ENCODE measurements at places on chromosomes 16 and 17.

DNA sequence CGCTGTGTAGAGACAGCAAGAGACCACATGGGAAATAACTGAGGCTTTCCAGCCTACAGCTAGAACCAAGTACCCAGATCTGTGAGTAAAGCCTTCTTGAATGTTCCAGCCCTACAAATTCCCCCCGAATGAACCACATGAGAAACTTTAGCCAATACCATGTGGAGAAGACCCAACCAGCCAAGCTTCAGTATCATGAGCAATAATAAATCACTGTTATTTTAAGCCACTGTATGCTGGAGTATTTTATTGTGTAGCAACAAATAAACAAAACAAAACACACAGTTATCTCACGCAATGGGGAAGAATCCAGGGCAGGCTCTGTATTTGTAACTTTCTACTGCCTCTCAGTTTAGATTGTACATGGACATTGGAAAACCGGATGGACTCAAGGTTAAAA is 426.2 kb downstream of the CDH11 start:
- DNase-seq, result no peak

GRCh38 chr17:68961214-68961882 is 6.2 kb upstream of the ABCA8 start:
- DNase-seq, result no peak

- DNase-seq, result no peak
These were observed 524 bp downstream of the IQCK start for GRCh38 chr16:19718624-19718965.

DNA sequence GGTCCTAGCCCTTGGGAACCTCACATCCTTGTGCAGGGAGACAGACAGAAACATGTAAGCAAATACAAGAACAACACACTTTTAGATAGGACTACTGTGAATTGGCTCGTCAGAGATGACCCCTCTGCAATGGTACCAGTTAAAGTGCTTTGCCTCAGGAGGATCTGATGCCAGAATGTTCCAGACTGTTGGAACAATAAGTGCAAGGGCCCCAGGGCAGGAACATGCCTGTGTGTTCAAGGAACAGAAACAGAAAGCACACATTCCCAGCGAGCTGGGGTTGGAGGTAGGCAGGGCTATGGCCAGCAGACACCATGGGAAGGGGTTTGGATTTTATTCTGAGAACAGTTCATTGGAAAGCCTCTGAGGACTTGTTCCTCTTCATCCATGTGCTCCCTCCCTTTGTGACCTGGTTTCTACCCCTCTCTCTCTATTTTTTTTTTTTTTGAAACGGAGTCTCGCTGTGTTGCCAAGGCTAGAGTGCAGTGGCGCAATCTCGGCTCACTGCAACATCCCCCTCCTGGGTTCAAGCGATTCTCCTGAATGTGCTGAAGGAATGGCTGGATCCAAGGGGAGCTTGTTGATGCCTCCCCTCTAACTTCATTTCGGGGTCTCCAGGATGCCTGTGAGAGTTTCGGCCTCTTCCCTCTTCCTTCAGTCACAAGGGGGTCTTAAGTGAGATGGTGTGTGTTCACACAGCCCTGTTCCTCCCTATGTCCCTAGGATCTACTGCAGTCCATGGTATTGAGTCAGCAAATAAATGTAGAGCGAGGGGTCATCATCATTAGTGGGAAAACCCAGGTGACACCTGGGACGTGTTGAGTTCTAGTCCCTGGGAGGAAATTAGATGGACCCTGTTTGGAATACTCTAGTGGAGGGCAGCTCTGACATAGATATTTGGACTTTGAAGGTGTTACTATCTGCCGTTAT is 6.4 kb downstream of the STAT5A start:
- DNase-seq, result no peak

GRCh38 chr17:7858522-7858810 is 663 bp downstream of the CYB5D1 start:
- DNase-seq, result peak; percentile 47

DNA sequence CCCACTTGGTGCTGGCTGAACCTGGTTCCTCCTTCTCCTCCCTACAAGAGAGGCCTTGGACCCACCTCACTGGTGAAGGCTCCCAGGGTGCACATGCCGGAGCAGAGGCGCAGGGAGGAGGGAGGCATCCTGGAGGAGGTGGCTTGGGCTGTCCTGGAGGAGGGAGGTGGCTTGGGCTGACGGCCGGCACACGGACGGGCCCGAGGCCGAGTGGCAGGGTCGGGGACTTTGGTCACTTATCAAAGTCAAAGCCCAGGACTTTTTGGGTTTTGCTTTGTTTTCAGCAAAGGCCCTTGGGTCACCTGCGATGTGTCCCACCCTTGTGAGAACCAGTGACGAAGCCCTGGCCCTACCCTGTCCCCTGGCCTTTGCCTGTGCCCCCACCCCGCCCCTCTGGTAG is 28.5 kb downstream of the ENDOV start:
- no peak for DNase-seq
